ENCODE measurements at places on chromosomes 1 and 21. TPM values are rescaled to one million over a fixed set of nuclear protein-coding genes. Genes with fewer than 3 reads are reported as not detected.

EPS8L3 gene
- not detected for total RNA-seq

USH2A gene
- total RNA-seq = under 0.01 TPM

ARHGAP30 gene
- not detected for total RNA-seq

MIS18A gene
- total RNA-seq = 3.8 TPM

NIPAL3 gene
- total RNA-seq = 31.8 TPM

RIMS3 gene
- 6.2 TPM for total RNA-seq

NOTCH2 gene
- total RNA-seq = 305 TPM

OR2T35 gene
- total RNA-seq = not detected
